ENCODE measurements at places on chromosomes 5 and 9. TPM values are rescaled to one million over a fixed set of nuclear protein-coding genes. Genes with fewer than 3 reads are reported as not detected.
A peak's percentile ranks its signal among the peaks of the same experiment; 100 is the strongest.

Gene CRHBP
- 0.26 TPM for total RNA-seq

Gene ARL14EPL
- total RNA-seq = not detected

Gene SPATA31A5
- total RNA-seq = not detected

Gene IL4
- 1.5 TPM for total RNA-seq

Gene PCDHGA4
- total RNA-seq = 0.25 TPM

Gene SLCO6A1
- total RNA-seq = not detected

Gene DAB2
- not detected for total RNA-seq

Gene TPPP
- 0.32 TPM for total RNA-seq

Gene CCDC69
- 53.1 TPM for total RNA-seq

Gene HTR1A
- total RNA-seq = not detected

Gene SPARC
- total RNA-seq = not detected

Gene SNX30
- 5.4 TPM for total RNA-seq

Gene GDNF
- not detected for total RNA-seq

Gene SEPTIN8
- 24.7 TPM for total RNA-seq

Gene KCNN2
- not detected for total RNA-seq

Gene PNPLA7
- 6.8 TPM for total RNA-seq

Gene STK32A
- not detected for total RNA-seq

Gene LVRN
- 0.07 TPM for total RNA-seq

Gene SHOC1
- not detected for total RNA-seq

GRCh38 chr5:22926574-22926973 is 73.4 kb upstream of the CDH12 start:
- DNase-seq = no peak

GRCh38 chr5:137167187-137167586 is 331.9 kb downstream of the SPOCK1 start:
- no peak for DNase-seq

DNA sequence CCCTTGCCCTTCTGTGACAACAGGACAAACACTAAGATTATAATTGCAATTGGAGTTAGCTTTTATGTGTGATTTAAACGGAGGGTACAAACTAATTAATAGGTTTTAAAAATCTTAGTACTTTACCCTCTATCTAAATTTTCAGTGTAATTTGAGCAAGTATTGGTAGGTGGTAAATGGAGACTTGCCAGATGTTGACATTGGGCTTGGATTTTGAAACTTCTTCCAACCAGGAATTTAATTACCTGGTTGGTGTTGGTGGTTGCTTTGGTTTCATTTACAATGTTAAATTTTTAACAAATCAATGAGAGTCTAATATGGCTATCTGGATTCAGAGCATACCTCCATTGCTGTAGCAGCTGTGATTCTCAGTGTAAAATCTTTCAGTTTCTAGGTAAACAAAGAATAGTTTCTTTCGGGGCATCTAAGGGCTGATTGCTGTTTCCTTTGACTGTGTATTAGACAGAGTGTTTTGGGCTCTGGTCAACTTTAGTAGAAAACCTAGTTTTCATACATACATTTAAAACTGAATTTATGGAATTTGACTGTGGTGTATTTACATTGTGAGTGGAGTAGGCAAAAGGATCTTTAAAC is 1.9 kb downstream of the DAPK1 start:
- no peak for DNase-seq

DNA sequence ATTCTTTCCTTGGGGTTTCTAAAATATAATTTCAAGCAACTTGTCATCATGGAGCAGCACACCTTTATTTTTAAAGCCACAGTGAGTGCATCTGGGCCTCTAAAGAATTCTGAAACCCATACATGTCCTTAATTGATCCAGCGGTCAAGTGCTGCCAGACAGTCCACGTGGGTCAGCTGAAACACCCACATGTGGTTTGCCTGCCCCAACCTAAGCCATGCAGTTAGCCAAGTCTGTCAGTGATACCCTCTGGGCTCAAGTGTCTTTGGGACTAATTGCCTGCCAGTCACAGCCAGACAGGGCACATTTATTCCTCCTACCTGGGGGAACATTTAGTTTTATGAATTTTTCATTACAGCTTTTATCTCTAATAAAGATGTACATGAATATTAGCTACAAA is 291.4 kb upstream of the SLC30A5 start:
- no peak for DNase-seq

- DNase-seq = no peak
Measured at GRCh38 chr9:114482593-114482992, 22.7 kb downstream of the WHRN start.

- no peak for DNase-seq
Measured at GRCh38 chr5:31993165-31993961, 180.8 kb downstream of the GOLPH3 start.

GRCh38 chr5:171623551-171624097 is 162.0 kb upstream of the SMIM23 start:
- no peak for DNase-seq

DNA sequence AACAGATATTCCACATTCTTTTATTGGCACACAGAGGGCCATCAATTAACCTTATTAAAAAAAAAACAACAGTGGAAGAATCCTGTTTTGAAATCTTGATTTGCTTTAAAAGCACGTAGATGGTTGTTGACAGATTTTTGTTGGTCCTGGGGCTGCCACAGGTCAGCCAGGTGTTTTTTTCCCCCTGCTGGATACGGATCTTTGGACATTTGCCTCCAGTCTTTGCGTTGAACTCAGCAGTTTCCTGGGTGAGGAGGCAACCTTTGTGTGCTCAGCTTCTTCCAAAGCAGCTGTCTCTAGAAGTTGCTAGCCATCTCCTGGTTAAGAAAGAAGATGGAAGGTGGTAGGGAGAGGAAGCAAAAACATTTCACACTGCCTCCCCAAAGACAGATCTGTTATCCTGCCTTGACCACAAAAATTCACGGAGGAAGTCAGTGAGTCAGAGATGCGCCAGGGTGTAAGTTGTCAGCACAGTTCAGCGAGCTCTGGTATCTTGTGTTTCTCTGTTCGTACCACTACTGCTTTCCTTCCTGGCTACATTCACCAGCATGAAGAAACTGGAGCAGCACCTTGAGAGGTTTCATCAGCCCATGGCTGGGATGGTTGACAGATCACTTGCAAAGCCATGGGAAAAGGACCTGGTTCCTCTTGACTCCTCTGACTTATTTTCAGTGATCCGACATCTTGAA is 207.3 kb downstream of the ARHGAP26 start:
- peak; percentile 33 for DNase-seq

GRCh38 chr5:173327948-173328843 is at the start of gene STC2:
Gene STC2, minus strand, starts transcription at chr5:173328414. Its CDS starts 221 bp downstream, at chr5:173328193.
- peak; percentile 80 for DNase-seq

DNA sequence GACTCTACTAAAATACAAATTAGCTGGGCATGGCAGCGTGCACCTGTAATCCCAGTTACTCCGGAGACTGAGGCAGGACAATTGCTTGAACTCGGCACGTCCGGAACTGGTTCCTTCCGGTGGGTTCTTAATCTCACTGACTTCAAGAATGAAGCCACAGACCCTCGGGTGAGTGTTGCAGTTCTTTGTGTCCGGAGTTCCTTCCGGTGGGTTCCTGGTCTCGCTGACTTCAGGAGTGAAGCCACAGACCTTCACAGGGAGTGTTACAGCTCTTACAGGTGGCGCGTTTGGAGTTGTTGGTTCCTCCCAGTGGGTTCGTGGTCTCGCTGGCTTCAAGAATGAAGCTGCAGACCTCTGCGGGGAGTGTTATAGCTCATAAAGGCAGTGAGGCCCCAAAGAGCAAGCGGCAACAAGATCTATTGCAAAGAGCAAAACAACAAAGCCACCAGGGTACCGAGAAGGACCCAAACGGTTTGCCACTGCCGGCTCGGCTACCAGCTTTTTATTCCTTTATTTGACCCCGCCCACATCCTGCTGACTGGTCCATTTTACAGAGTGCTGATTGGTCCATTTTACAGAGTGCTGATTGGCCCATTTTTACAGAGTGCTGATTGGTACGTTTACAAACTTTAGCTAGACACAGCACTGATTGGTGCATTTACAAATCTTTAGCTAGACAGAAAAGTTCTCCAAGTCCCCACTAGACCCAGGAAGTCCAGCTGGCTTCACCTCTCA is 28.6 kb upstream of the SLC6A19 start:
- peak; percentile 46 for DNase-seq

GRCh38 chr5:170634256-170634990 is 130.6 kb downstream of the KCNIP1 start:
- no peak for DNase-seq

DNA sequence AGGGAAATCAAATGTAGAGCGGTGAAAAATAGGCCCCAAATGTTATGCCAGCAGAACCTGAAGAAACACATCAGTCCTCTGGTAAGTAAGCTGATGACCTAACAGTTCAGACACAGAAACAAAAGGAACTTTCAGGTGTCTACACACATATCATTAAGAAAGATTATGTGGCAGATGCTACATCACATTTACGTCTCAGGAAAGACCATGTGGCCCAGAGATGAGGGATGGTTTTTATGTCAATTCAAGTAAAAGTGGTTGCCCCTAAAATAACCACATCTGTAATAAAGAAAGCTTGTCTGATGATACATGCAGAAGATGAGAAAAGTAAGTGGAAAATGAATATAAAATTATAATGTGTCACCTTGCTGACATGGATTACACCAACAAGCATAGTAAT is 31.4 kb downstream of the GNAQ start:
- DNase-seq = no peak

GRCh38 chr5:172454358-172455086 is at the start of gene SH3PXD2B:
Gene SH3PXD2B, minus strand, starts transcription at chr5:172454525. Its CDS starts 173 bp downstream, at chr5:172454352.
- peak; percentile 48 for DNase-seq

- DNase-seq = no peak
Measured at GRCh38 chr5:145661737-145662485, 173.2 kb downstream of the PRELID2 start.

DNA sequence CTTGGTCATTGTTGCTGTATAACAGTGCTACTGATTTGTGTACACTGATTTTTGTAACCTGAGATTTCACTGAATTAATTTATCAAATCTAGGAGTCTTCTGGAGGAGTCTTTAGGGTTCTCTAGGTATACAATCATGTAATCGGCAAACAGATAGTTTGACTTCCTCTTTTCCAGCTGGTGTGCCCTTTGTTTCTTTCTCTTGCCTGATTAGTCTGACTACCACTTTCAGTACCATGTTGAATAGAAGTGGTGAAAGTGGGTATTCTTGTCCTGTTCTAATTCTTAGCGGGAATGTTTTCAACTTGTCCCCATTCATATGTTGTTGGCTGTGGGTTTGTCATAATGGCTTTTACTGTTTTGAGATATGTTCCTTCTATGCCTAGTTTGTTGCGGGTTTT is 24.7 kb upstream of the RANBP6 start:
- no peak for DNase-seq

DNA sequence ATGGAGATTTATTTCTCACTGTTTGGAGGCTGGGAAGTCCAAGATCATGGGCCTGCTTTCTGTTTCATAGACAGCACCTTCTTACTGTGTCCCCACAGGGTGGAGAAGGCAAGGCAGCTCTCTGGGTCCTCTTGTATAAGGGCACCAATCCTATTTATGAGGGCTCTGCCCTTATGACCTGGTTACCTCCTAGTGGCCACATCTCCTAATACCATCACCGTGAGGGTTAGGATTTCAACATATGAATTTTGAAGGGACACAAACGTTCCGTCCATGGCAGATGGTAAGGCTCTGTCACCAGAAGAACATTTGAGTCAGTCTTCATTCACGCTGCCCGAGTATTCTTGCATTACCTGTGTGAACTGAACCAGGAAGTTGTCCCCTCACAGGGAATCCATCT is 48.4 kb downstream of the ANKRD33B start:
- DNase-seq = no peak

- no peak for DNase-seq
Measured at GRCh38 chr5:10017786-10018185, 231.9 kb downstream of the ATPSCKMT start.

DNA sequence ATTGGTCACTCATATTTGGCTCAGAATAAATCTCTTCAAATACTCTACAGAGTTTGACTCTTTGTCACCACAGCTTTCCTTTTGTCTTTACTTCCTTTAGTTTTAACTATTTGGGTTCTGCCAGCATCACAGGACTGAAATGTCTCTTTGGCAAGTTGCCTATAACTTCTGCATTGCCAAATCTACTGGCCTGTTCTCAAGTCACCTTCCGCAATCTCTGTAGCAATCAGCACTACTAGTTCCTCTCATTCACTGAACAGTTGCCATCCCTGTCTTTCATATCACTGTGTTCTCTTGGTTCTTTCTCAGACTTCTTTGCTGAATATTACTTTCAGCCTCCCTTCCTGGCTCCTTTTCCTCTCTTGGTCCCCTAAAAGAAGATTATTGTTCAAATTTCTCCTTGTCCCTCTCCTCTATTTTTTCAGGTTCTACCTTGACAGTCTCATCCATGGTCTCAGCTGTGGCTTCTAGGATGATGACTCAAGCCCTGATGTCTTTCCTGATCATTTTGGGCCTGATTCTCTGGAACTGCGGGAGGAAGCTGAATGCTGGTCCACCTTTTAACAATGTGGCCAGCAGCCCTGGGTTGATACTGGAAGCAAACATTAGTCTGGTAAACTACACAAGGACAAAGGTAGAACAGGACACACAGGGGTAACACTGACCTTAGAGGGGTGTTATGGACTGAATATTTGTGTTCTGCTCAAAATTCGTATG is 44.0 kb upstream of the LIFR start:
- DNase-seq = no peak

GRCh38 chr9:136538599-136539426 is 7.0 kb downstream of the NOTCH1 start:
- peak; percentile 81 for DNase-seq

GRCh38 chr5:33690374-33691135 is 201.2 kb downstream of the ADAMTS12 start:
- DNase-seq = no peak

GRCh38 chr5:67206461-67206860 is 9.9 kb upstream of the CD180 start:
- DNase-seq = no peak

- no peak for DNase-seq
Measured at GRCh38 chr9:6562201-6562600, 83.3 kb downstream of the GLDC start.

GRCh38 chr9:98688710-98689495 is 19.8 kb downstream of the GABBR2 start:
- no peak for DNase-seq

GRCh38 chr5:142325725-142326479 is 1.1 kb upstream of the SPRY4 start:
- peak; percentile 38 for DNase-seq

GRCh38 chr5:167232675-167233311 is 1058.7 kb upstream of the WWC1 start:
- no peak for DNase-seq

DNA sequence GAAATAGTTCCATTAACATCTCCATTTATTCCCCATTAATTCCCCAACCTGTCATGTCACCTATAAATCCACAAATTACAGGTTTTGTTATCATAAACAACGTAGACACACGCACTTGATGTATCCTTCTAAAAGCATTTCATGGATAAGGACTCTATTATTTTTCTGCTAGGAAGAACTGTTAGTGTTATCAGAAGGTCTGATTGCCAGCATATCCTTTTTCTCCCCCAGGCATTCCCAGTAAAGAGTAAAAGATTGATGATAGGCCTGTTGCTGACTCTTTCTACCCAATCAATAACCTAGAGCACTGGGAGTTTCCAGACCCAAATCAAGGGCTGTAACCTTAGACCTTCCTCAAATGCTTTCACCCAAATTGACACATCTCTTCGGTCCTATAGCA is 60.8 kb downstream of the RFK start:
- DNase-seq = no peak

Data from activated T-cell treated with anti-CD3 and anti-CD28 coated beads, Interleukin-2, amount 50 U/mL, for 72 hours (primary cell).